Activated CD4-positive, alpha-beta T cell treated with anti-CD3 and anti-CD28 coated beads for 4 hours (primary cell): ENCODE measurements at places on chromosomes 5 and 9.

DNA sequence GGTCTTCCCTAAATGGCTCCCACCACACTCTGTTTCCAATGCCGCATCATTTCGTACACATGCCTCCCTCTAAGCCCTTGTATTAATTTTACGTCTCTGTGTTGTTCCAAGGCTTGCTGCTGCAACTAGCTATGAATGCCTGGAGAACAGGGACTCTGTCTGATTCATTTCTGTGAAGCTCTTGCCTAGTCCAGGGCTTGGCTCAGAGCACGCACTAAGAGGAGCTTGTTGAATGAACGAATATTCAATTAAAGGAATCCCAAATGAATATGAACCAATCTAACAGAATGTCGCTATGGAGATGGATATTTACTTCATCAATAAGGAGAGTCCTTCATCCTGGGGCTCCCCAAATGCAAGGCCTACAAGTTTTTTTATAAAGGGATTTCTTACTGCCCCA, 55.3 kb downstream of the TGFBR1 start:
- no peak for DNase-seq

GRCh38 chr9:124790801-124791505, 14.0 kb downstream of the OLFML2A start:
- DNase-seq, result no peak

DNA sequence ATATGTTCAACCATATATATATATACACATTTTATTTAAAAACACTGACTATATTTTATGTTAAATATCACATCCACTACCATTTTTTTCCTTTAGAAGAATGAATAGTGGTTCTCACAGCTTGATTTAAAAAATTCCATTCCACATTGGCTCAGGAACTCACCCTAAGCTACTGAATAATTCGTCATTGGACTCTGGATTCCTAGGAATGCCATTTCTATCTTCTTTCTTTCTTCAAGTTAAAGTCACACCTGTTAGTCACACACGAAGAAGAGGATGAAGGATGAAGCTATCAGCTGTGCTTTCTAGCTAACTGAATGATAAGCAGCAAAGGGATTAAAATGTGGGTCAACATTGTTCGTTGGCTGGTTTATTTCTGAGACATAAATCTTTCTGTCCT, 7.9 kb downstream of the ELOVL7 start:
- no peak for DNase-seq

- DNase-seq, result no peak
Observed at GRCh38 chr5:154937186-154937717, 759 bp downstream of the GEMIN5 start.

DNA sequence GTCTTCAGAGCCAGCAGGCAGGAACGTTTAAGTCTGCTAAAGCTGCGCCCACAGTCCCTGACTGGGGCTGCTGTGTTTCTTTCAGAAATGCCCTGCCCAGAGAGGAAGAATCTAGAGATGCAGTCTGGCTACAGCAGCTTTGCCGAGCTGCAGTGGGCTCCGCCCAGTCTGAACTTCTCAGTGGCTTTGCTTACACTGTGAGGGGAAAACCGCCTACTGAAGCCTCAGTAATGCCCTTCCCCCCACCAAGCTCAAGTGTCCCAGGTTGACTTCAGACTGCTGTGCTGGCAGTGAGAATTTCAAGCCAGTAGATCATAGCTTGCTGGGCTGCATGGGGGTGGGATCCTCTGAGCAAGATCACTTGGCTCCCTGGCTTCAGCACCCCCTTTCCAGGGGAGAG, 78.4 kb downstream of the SREK1 start:
- no peak for DNase-seq

GRCh38 chr5:108059334-108059733, 322.6 kb downstream of the FBXL17 start:
- no peak for DNase-seq

DNA sequence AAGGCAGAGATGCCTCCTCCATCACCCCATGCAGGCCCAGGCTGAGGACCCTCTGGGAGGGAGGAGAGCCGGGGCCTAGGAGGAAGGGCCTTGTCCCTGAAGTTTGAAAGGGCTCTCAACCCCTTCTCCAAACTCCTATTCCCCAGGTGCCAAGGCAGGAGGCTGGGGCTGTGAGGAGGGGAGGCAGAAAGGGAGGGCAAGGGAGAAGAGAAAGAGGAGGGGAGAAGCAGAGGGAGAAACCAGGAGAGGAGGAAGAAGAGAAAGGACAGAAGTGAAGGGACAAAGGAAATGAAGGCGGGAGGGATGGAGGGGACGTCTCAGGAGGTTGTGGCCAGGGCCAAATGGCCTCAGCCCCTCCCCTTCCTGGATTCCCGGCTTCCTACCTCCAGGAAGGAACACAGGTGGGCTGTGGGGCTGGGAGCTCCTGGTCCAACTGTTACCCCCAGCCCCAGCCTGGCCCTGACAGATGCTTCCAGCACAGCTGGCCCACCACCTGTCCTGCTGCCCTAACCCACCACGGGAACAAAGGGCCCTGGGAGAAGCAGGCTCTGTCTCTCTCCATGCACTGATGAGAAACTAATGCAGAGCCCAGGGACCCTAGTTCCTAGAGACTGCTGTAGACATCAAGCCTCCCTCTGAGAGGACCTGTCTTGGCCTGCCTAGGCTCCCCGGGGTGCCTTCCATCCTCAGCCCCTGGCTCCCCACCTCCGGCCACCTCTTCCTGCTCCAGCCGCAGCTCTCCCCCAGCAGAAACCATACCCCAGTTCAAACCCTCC, 3.5 kb downstream of the DBN1 start:
- DNase-seq, result no peak

GRCh38 chr5:73096239-73096575, 24.2 kb upstream of the TMEM171 start:
- DNase-seq, result no peak
